Stimulated activated CD8-positive, alpha-beta memory T cell treated with anti-CD3 and anti-CD28 coated beads, Interleukin-15, amount 100 ng/mL, for 1 hour (primary cell): ENCODE measurements at places on chromosomes 3 and 15.

DNA sequence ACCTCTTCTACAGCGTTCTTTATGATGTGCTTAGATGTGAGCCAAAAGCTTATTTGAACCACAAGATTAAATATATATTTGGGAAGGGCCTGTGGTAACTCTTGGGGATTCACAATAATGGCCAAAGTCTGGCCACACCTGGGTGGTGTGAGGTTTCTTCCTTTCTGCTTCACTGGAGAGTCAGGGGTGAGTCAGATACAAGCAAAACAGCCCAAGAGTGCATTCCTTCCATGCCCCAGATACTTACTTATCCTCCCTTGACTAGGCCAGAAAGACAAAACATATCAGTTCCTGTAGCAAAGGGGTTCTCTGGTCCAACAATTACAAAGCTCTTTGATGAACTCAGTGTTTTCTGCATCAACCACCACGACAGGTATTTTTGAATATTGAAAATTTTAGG is 941 bp downstream of the ZBED2 start:
- DNase-seq, result no peak

DNA sequence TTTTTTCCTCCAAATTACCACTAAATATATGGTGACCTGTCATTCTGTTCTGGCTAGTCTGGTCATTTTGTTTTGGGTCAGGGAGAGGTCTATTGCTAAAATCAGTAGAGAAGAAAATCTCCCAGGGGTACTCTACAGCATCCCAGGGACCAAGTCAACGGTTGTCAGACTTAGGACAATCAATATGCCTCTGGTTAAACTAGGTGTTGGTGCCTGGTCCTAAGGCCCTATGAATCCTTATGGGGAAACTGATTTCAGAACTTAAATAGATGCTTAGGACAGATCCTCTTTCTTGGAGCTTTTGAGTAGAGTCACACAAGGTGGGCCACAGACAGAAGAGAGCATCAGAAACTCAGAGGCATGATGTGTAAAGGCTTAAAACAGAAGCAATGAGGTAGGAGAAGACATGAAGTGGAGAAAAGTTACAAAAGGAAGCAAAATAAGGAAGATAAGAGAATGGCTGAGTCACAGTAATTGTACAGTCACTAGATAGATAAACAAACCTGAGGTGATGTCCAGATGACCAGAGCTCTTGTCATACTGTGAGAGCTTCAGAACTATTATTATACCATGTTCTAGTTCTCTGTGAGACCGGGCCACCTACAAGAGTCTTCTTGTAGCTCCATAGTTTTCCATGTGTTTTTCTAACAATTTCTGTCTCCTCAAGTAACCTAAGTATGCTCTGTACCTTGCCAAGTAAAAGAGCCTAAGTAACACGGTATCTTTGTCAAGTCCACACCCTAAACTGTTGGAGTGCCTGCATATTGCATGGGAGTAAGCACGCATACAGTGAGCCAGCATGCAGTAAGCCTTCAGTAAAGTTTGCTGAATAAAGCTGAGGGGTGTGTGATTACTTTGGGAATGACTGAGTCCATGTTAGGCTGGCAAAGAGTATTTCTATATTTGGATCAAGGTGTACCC is 44.6 kb upstream of the LEKR1 start:
- DNase-seq, result no peak

GRCh38 chr15:91625506-91625905 is 228.0 kb upstream of the SLCO3A1 start:
- no peak for DNase-seq

DNA sequence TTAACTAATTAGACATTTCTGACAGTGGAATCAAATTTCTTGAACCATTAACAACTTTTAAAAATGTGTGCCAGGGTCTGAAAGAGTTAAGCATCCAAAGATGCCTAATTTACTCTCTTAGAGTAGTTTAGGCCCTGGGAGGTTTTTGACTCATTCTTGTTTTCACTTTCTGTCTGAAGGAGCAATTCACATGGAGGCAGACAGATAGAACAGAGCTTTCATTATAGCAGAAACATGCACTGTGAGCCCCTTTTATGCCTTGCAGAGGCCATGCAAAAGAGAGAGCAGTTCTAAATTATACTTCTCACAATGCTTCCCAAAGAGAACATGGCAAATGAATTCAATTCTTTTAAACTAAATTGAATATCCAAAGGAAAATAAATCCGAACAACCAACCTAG is 554.8 kb downstream of the MFSD1 start:
- no peak for DNase-seq

DNA sequence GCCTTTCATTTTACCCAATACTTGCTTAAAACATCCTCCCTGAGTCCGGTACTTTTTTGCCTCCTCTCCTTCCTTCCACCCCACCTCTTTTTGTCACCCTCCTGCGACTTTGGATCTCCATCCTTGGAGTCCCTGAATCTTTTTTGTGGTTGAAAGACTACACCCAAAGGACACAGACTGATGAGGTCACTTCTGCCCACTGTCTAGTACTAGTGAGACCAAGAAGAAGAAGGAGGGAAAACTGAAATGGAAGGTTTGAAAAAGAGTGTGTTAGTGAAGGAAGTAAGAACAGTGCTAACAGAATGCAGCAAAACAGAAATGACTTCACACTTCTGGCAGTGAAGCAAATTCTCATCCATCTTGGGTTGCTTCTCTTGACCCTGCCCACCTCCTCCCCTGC is 6.6 kb downstream of the B3GNT5 start:
- DNase-seq, result no peak

DNA sequence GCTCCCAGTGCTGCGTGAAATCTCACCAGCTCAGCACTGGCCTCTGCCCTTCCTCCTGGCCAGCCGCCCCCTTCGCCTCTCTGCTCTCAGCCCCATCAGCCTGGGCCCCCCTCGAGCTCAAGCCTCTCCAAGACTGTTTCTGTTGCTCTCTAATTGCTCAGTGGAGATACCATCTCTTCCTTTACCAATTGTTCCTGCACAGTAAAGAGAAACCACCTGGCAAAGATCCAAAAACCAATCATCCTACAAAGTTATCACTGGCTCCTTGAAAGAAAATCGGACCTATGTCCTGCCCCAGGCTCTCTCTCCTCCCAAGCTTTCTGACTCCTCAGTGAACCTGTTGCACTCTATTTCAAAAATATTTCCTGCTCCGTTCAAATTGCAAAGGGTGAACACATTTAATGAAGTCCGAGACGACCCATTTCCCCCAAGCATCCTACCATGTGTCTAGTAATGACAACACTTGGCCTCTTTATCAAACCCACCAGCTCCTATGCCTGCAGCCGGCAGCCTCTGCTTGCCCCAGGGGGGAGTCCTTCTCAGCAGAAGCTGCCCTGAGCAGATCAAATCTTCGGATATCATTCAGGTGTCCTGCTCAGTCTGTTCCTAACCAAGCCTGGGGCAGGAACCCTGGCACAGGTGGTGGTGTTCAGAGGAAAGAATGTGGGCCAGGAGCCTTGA is 53.7 kb upstream of the FAM174B start:
- no peak for DNase-seq

DNA sequence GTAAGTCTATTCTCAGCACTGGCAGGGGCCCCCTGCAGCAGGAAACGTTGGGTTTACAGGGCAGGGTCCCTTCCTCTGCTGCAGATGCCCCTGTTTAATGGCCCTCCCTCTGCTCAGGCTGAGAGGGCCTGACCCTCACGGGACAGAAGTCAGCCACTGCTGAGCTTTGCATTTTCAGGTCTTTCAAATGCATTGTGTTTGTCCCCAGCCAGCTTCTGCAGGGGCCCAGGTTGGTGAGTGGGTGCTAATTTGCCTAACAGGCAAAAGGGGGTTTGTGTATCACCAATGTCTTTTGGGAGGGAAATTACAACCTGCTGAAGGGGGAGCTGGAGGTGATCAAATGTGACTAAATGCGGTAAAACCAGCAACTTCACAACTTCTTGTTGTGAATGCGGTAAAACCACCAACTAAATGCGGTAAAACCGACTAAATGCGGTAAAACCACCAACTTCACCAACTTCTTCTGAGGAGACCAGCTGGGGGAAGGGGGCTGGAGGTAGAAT is 44.8 kb upstream of the UBE2E1 start:
- DNase-seq, result no peak

DNA sequence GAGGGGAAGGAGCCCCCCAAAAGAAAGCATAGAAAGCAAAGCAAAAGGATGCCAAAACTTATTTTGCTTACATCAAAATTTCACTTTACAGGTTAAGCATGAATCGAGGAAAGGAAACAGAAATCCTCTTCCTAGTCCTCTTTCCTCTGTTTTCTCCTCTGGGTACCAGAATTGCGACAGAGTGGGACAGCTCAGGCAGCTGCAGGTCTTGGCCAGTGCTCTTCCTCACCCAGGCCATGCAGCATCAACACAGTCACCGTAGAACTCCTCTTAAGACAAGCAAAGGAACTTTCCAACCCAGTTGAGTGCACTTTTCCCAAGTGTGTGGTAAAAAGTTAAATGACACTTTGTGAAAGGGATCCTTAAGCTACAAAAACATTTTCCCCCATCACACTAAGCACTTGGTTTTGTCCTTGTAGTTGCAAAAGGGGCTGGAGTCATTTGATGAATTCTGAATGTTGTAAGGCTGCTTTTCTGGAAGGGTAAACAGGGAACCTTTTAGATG is 45.9 kb upstream of the MEX3B start:
- DNase-seq, result no peak

GRCh38 chr3:157469561-157470294 is 33.1 kb downstream of the PTX3 start:
- no peak for DNase-seq

DNA sequence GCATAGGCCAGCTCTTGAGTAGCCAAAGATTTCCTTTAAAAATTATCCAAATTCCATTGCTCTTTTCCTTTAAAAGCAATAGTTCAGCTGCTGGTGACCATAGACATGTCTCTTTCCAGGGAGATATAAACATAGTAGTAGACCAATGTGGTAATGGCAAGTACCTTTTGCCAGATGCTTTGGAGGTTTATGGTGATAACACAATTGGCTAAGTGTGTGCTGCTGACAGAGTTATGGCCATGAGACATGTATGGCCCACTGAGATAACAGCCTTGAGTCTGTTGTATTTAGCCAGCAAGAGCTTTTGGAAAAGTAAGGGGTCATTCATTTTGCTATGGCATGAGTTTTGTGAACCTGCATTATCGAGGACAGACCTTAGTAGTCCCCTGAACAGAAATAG is 1146.8 kb downstream of the TUSC7 start:
- no peak for DNase-seq

DNA sequence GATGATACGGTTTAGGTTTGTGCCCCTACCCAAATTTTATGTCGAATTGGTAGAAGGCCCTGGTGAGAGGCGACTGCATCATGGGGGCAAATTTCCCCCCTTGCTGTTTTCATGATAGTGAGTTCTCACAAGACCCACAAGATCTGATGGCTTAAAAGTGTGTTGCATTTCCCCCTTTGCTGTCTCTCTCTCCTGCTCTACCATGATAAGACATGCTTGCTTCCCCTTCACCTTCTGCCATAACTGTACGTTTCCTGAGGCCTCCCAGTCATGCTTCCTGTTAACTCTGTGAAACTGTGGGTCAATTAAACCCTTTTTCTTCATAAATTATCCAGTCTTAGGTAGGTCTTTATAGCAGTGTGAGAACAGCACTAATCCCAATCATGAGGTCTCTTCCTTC is 381.2 kb downstream of the RSL24D1 start:
- no peak for DNase-seq

- DNase-seq, result no peak
Observed at GRCh38 chr15:41125063-41125669, 9.1 kb upstream of the INO80 start.

- DNase-seq, result no peak
Observed at GRCh38 chr3:142216321-142216720, 9.1 kb downstream of the GK5 start.

DNA sequence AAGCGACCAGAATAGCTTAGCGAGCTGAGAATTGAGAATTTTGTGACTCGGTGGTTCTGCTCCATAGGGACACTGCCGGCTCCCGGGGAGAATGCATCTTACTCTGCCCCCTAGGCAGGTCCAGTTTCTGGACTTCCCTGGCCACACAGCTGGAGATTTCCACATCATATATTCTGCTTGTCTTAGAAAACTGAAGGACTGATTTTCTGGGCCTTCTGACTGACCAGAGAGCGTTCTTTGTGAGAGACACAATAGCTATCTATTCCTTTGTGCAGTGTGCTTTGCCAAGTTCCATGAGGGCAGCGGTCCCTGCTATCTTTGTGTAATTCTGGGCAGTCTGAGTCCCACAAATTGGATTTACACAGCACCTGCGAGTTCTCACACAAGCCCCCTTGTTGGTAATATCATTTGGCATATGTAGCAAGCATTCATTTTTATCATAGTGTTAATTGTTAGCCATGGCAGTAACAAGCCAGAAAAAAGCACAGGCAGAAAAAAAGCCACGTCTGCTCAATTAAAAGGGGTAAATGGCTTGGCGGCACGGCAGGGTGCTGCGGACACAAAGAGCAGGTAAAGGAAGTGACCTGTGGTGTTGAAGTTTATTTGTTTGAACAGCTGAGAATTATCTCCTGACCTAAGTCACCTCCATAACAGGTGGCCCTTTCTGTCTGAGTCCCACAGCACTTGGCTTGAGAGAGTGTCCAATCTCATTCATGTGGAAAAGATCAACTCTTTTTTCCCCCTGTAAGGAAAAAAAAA is 688.7 kb downstream of the TUSC7 start:
- DNase-seq, result no peak

DNA sequence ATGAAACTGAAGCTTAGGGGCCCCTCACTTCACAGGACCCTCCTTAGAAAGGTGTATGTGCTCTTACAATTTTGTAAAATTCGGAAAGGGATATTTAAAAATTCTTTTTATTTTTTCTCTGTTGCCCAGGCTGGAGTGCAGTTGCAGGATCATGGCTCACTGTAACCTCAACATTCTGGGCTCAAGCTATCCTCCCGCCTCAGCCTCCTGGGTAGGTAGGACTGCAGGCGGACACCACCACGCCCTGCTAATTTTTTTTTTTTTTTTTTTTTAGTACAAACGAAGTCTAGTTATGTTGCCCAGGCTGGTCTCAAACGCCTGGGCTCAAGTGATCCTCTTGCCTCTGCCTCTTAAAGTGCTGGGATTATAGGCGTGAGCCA is 45.1 kb upstream of the SPATA12 start:
- no peak for DNase-seq

DNA sequence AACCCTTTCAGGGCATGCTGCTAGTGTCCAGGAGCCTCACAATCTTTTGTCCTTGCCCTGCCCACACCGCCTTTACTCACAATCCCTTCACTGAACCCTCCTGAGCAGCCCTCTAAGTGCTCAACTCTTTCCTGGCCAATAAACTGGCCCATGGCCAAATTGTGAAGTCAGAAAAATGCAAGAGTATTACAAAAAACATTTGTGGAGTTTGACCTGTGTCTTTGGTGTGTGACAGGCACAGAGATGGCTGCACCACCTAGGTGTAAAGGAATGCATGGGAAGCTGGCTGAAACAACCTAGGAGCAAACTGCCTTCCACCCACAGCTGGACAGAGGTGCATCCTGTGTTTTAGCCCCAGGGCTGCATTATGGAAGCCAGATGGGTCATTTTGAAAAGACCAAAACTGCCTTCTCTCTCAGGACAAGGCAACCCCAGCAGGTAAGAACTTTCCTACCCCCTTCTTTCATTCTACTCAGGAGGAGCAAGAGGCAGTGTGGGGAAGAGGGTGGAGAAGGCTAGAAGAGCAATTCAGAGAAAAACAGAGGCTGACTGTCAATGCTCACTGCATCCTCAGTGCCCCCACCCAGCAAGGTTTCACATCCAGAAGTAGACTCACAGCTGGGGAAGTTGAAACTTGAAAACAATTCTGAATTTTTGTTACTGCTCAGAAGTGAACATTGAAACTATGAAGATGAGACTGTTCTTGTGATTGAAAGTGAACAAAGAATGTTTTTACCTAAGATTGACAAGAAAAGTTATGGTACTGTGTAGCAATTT is 78.6 kb downstream of the TRIM42 start:
- DNase-seq, result no peak

- no peak for DNase-seq
Observed at GRCh38 chr15:74250266-74250665, 14.1 kb downstream of the CCDC33 start.

GRCh38 chr15:34729056-34729455 is 25.7 kb downstream of the GJD2 start:
- DNase-seq, result no peak
